Esophagus muscularis mucosa (tissue), 4 donors: ENCODE measurements at places on chromosomes 5 and 9. TPM values are rescaled to one million over a fixed set of nuclear protein-coding genes. Genes with fewer than 3 reads are reported as not detected.

Gene WNT8A
- total RNA-seq = not detected

Gene CYLC2
- total RNA-seq = not detected

Gene FGF10
- total RNA-seq = 3.7 TPM

Gene SH3GL2
- 6.6 TPM for total RNA-seq

Gene SPINK7
- total RNA-seq = not detected

Gene TIMD4
- not detected for total RNA-seq

Gene GMCL2
- not detected for total RNA-seq

GRCh38 chr5:75907651-75908050, 175.5 kb upstream of the SV2C start:
- H3K27me3 ChIP-seq = peaks cover 5% of the 10 kb centered on the region
- no peak for DNase-seq
- no peaks in the 10 kb centered on the region for H3K36me3 ChIP-seq
- no peak overlapping the region for H3K4me3 ChIP-seq

- H3K27ac ChIP-seq = peak within 1 kb of the TSS; percentile 77
- H3K4me3 ChIP-seq = peak within 1 kb of the TSS; percentile 78
- H3K27me3 ChIP-seq = no peaks in the 10 kb centered on the region
- peaks cover 50% of the 10 kb centered on the region for H3K4me1 ChIP-seq
Measured at GRCh38 chr9:136327304-136327974, at the start of gene GPSM1. GPSM1 (plus strand) TSS chr9:136327539; CDS start chr9:136327696, 157 bp downstream.

DNA sequence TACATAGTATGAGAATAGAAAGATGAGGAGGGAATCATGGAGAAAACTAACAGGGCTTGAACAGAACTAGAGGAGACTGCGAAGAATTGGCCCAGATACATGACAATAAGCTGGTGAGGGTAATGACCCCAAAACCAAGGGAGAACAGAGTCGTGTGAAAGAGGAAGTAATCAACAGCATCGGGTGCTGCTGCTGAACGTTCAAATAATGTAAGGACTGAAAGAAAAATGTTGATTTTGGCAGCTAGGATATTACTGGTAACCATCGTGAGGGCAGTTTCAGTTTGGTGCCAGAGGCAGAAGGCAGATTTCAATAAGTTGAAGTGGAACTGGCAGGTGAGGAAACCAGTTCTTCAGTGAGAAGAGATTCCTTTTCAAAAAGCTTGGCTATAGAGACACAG, 66.8 kb upstream of the SMC2 start:
- H3K4me1 ChIP-seq = no peaks in the 10 kb centered on the region
- H3K27ac ChIP-seq = no peak overlapping the region
- no peak overlapping the region for H3K4me3 ChIP-seq
- no peaks in the 10 kb centered on the region for H3K36me3 ChIP-seq

DNA sequence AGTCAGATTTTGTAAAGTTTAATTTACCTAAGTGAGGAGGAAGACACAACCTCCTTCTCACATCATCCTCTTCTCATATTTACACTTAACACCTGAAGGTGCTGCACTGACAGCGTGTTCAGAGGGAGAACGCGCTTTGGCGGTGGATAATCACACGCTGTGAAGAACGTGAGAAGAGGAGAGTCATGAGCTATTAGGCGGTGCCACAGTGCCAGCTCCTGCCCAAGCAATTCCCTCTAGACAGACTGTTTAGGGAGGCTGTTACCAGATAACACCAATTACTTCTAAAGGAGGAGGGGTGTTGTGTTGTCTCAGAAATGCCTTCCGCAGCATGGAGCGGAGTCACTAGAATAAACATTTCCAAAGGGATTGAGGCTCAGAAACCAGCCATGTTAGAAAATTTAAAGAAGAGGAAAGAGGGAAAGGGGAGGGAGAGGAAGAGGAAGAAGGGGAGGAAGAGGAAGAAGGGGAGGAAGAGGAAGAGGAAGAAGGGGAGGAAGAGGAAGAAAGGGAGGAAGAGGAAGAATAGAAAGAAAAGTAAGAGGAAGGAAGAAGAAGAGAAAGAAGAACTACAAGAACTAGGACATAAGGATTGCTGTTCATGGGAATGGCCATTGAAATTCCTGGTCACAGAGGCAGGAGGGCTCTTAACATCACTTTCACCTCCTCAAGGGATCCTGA, 37.3 kb upstream of the WWC1 start:
- no peaks in the 10 kb centered on the region for H3K36me3 ChIP-seq
- H3K27ac ChIP-seq = no peak overlapping the region
- H3K27me3 ChIP-seq = no peaks in the 10 kb centered on the region
- no peak overlapping the region for H3K4me3 ChIP-seq
- DNase-seq = no peak

DNA sequence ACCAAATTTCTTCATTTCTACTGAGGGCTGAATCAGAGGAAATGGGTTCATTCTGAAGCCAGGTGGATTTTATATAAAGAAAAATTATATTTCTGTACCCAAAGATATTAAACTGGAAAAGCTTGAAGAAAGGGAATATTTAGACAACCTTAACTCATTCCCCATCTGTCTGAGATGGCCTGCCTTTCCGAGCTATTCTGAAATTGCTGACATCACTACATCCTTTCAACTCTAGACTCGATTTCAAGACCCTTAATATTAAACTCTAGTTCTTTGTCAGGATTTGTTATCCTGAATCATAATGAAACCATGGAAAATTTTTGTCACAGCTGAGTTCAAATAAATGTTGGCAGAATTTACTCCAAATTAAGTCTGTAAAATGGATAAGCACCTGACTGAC, 818.5 kb upstream of the SEMA6A start:
- H3K27ac ChIP-seq = no peak overlapping the region
- H3K36me3 ChIP-seq = no peaks in the 10 kb centered on the region
- no peaks in the 10 kb centered on the region for H3K27me3 ChIP-seq
- H3K4me1 ChIP-seq = no peaks in the 10 kb centered on the region
- no peak overlapping the region for H3K4me3 ChIP-seq
- DNase-seq = no peak

- H3K36me3 ChIP-seq = no peaks in the 10 kb centered on the region
- no peaks in the 10 kb centered on the region for H3K27me3 ChIP-seq
- no peak for DNase-seq
- H3K4me1 ChIP-seq = peaks cover 32% of the 10 kb centered on the region
- no peak overlapping the region for H3K4me3 ChIP-seq
Measured at GRCh38 chr5:59238126-59238902, 655.2 kb downstream of the PDE4D start.

- H3K27me3 ChIP-seq = no peaks in the 10 kb centered on the region
- no peak overlapping the region for H3K4me3 ChIP-seq
- no peak overlapping the region for H3K27ac ChIP-seq
- H3K4me1 ChIP-seq = peaks cover 16% of the 10 kb centered on the region
Measured at GRCh38 chr5:32805971-32806638, 95.0 kb downstream of the NPR3 start.

DNA sequence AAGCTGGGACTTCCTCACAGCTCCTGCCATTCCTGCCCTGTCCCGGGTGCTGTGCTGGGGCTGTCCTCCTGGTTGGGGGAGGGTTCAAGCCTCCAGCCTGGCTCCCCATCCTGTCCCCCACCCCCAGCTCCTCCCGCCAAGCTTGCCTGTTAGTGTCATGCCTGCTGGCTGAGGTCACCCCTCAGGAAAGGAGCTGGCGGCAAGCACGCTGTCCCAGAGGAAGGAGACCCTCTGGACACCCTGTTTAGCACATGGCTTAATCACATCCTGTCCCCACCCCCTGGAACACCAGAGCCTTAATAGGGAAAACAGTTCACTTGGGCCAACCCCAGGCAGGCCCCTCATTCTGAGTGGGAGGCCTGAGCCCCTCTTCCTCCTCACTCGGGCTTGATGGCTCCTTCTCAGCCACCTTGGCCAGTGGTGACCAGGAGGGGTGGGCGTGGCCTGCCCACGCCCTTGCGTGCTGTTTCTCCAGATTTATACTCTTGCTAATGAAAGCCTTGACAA, 9.2 kb upstream of the PHYHD1 start:
- peak overlapping the region; percentile 4 for H3K4me3 ChIP-seq
- DNase-seq = no peak
- peak overlapping the region; percentile 73 for H3K27ac ChIP-seq
- H3K27me3 ChIP-seq = no peaks in the 10 kb centered on the region

DNA sequence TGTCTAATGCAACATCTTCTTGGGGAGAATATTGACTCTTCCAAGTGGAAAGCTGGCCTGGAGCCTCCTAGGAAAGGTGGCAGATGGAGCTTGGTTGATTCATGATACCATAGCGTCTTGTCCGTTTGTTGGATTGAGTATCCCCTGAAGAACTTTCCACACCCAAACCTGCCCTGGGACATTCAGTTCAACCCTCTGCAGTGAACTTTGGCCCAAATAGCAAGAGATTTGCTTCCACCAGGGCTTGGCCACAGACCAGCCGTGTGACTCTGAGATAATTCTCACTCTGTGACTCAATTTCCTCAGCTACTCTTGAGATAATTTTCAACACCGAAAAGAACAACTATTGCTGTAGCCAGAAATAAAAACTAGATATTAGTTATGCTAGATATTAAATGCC, 108.0 kb upstream of the RAD23B start:
- H3K4me1 ChIP-seq = peaks cover 22% of the 10 kb centered on the region
- no peaks in the 10 kb centered on the region for H3K36me3 ChIP-seq
- H3K27me3 ChIP-seq = no peaks in the 10 kb centered on the region
- no peak overlapping the region for H3K27ac ChIP-seq

GRCh38 chr9:130209422-130209821, 37.2 kb downstream of the NCS1 start:
- no peak overlapping the region for H3K4me3 ChIP-seq
- H3K4me1 ChIP-seq = peaks cover 69% of the 10 kb centered on the region
- H3K27me3 ChIP-seq = no peaks in the 10 kb centered on the region
- DNase-seq = no peak

GRCh38 chr5:27466959-27467358, 428.6 kb upstream of the CDH9 start:
- H3K27ac ChIP-seq = no peak overlapping the region
- H3K4me3 ChIP-seq = no peak overlapping the region
- no peaks in the 10 kb centered on the region for H3K36me3 ChIP-seq
- H3K27me3 ChIP-seq = no peaks in the 10 kb centered on the region
- H3K4me1 ChIP-seq = no peaks in the 10 kb centered on the region
- DNase-seq = no peak

GRCh38 chr5:56206126-56206910, 26.8 kb downstream of the ANKRD55 start:
- no peaks in the 10 kb centered on the region for H3K36me3 ChIP-seq
- no peak overlapping the region for H3K4me3 ChIP-seq
- H3K27me3 ChIP-seq = no peaks in the 10 kb centered on the region
- no peak overlapping the region for H3K27ac ChIP-seq
- no peak for DNase-seq

DNA sequence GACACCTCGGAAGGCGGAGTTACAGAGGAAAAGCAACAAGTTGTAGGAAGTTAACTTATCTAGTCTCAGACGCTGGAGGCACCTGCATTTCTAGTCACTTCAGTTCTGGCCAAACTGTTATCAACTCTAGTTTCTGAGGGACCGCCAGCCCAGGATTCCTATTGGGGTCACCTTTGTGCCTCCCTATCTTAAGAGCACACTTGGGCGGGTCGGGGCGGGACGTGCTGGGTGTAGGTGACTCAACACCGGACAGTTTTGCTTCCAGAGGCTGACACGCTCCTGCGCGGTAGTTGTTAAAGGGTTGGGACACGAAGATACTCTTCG, 679 bp upstream of the KDM4C start:
- H3K4me1 ChIP-seq = peaks cover 18% of the 10 kb centered on the region
- no peaks in the 10 kb centered on the region for H3K27me3 ChIP-seq
- DNase-seq = peak; percentile 96
- H3K27ac ChIP-seq = peak overlapping the region; percentile 99

DNA sequence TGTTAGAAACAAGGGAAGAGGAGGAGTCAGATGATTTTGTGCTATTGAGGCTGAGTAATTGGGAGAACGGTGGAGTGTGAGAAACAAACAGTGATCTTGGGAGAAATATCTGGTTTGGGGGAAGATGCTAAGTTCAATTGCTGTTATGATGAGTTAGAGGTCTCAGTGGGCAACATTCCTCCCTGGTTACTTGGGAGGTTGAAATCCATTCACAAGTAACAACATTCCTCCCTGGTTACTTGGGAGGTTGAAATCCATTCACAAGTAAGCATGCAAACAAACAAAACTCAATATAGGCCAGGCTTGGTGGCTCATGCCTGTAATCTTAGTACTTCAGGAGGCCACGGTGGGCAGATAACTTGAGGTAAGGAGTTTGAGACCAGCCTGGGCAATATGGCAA, 38.7 kb downstream of the AGXT2 start:
- H3K4me3 ChIP-seq = no peak overlapping the region
- no peak overlapping the region for H3K27ac ChIP-seq
- H3K36me3 ChIP-seq = no peaks in the 10 kb centered on the region
- no peak for DNase-seq
- H3K4me1 ChIP-seq = no peaks in the 10 kb centered on the region

DNA sequence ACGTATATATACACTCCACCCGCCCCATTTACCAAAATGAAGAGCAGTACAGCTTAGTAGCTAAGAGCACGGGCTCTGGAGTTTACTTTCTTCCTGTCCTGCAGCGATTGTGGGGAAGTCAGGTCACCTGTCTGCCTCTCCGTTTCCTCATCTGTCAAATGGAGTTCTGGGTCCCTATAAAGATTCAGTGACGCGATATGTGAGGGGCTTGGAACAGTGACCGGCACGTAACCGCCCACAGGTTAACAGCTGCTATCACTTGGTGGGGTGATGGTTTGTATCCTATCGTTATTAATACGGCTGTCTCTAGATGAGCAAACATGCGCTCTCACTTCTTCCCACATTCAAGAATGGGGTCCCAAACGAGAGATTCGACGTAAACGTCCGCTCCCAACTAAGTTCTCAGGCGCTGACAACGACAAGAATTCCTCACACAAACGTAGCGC, 426 bp downstream of the FAM114A2 start:
- no peaks in the 10 kb centered on the region for H3K27me3 ChIP-seq
- no peaks in the 10 kb centered on the region for H3K36me3 ChIP-seq
- peak overlapping the region; percentile 91 for H3K27ac ChIP-seq
- DNase-seq = no peak

DNA sequence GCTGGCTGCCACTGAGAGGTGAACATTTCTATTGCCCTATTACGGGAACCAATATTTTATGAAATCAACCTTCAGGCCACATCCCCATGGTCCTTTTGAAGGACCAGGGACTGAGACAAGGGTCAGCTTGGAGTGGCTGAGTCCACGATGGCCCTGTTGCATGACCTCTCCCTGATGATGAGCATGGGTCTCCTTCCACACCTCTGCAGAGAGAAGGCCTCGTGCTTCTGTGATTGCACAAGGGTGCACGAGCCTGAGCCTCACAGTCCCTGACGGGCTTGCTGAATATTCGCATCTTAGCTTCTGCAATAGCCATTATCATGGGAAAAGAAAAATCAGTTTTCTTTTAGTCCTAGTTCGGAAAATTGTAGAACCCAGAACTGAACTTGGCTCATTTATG, 255.0 kb upstream of the IRX2 start:
- DNase-seq = no peak
- no peak overlapping the region for H3K4me3 ChIP-seq
- H3K27ac ChIP-seq = no peak overlapping the region
- no peaks in the 10 kb centered on the region for H3K27me3 ChIP-seq
- no peaks in the 10 kb centered on the region for H3K36me3 ChIP-seq

DNA sequence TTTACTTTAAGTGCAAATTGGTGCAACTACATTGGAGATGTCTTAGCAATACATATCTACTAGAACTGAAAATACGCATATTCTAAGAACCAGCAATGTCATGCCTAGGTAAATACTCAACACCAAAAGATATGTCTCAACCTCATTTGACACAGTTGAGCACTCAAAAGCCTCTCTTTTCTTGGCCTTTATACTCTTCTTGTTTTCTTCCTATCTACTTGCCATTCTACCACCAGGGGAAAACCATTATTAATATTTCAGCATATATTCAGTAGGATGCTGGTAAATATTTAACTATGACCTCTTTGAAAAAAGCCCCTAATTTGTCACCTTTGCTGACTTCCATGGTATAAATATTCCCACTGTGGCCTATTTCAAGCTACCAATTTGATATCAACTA, 443.8 kb downstream of the LRRC70 start:
- no peak overlapping the region for H3K4me3 ChIP-seq
- no peak for DNase-seq
- no peaks in the 10 kb centered on the region for H3K36me3 ChIP-seq
- H3K27ac ChIP-seq = no peak overlapping the region
- H3K4me1 ChIP-seq = no peaks in the 10 kb centered on the region
- no peaks in the 10 kb centered on the region for H3K27me3 ChIP-seq
